Left renal pelvis (tissue), 4 donors: ENCODE measurements at places on chromosomes 4 and X. TPM values are rescaled to one million over a fixed set of nuclear protein-coding genes. Genes with fewer than 3 reads are reported as not detected.
A peak's percentile ranks its signal among the peaks of the same experiment; 100 is the strongest.

DNA sequence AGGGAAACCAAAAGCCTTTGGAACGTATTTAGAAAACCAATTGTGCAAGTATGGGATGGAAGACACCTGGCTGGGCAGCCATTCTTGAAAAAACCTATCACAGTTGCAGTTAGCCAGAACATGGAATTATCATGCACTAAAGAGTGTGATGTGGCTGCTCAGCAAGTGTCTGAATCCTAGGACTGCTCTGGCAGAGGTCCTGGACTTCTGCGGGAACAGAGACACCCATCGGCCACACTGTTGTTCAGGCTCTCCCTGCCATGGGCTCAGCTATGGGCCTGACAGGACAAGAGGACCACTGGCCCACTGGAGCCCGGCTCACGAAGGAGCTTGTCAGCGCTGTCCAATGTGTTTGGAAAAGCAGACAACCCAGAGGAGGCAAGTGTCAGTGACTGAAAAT, 115.7 kb upstream of the GPC4 start:
- no peak for DNase-seq

DNA sequence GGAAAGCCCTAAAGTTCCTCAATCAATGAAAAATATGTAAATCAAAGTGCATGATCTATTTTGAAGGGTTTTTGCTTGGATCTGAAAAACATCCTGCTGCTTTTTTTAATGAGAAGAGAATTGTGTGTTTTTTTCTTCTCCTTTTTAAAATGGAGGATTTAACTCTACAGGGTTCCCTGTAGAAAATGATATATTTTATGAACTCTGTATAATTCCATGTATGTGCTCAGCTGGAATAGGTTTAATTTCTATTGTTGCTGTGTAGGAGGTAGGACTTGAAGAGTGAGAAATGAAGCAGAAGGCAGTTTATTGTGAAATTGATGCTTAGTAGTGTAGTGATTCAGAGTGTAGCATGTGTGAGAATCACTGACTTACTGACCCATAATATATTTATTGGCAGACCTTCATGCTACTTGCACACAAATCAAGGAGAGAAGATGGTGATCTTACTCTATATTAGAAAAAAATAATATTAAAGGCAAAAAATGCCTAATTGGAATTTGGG, 286.8 kb upstream of the FSTL5 start:
- no peak for DNase-seq

Gene HTR2C
- polyA plus RNA-seq, result 0.37 TPM

Gene DUSP21
- polyA plus RNA-seq, result not detected

DNA sequence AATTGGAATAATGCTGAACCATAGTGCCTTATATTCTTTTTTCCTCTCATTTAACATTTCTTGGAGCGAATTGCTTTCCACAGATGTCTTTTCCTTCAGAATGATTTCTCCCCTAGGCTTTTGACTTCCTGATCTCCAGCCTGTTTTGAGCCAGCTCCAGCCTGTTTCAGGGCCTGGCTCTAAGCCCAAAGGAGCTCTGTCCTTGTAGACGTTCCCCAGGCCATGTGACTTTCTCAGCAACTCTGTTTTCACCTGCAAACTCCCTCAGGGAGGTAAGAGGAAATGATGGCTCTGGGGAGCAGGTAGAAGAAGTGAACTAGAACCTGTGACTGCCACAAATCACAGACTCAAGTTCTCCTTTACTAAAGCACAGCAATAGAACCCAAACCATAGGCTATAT, 89.1 kb downstream of the AKAP4 start:
- no peak for DNase-seq

DNA sequence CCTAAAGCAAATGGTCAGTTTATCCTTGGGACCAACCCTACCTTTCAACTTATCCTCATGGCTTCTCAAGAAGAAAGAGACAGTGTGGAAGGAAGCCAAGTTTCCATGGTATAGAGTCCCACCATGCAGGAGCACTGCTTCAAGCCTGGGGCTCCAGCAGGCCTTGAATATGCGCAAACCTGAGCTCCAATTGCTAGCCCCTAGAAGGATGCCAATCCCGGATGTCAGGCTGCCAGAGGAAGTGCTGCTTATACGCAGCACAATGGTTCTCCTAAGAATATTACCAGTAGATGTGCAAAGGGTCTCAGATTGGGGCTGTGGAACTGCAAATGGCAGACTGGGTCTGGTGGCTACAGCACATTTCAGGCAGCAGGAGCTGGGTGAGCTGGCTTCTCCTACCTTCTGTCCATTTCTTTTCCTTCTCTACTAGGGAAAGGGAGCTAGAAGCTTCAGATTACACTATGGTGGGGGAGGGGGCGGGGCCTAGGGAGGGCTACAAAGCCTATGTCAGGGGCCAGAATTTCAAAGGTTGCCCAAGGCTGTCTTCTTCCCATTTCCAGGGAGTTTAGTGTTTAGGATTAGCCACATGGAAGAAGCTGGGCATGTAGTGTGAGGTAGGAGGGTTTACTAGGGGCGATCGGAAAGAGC, 40.7 kb upstream of the CITED1 start:
- no peak for DNase-seq

- no peak for DNase-seq
These were observed 255.1 kb upstream of the VEGFC start for GRCh38 chr4:177047851-177048174.

DNA sequence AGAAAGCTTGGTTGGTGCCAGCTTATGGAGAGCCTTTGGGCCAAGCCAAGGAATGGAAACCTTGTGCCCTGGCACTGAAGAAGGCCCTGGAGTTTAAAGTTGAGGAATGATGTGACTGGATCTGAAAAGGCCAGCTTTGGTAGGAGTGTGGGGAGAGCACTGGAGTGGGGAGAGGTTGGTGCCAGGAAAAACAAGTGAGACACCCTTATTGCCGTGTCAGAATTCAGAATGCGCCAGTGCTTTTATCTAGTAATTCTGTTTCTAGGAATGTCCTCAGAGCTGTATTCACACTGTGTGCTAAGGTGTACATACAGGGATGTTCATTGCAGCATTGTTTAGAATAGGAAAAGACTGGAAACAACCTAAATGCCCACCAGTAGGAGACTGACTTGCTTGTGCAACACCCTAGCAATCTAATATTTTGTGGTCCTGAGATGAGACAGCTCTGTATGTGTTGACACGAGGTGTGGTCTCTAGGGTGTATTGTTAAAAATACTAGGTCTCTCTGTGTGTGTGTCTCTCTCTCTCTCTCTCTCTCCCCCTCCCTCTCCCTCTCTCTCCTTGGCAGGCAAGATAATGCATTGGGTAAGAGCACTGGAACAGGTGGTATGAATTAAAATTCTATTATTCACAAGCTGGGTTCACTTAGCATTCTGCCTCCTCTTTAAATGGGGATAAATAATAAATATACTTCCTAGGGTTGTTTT, 107.8 kb downstream of the GATB start:
- no peak for DNase-seq

Gene FGFR3
- 60.3 TPM for polyA plus RNA-seq

Gene NAA11
- not detected for polyA plus RNA-seq

GRCh38 chr4:138045036-138045435, 197.1 kb downstream of the SLC7A11 start:
- no peak for DNase-seq

Gene RENBP
- 22.3 TPM for polyA plus RNA-seq

GRCh38 chr4:53788011-53788410, 196.7 kb upstream of the LNX1 start:
- DNase-seq, result no peak

DNA sequence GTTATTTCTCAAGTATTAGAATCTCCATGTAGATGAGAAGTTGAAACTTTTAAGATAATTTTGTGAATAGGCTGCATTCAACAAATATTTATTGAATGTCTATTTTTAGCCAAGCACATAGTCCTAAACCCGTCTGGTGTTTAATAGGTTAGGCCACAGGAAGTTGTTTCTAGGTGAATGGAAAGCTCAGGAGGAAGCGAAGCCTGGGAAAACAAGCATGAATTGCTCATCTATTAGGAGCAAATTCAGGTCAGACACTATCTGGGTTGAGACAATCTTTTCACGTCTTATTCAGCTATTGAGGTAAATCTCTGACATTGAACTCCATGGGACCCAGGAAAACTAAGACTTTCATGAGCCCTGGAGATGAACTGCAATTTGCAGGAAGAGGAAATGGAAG, 43.1 kb upstream of the FREM3 start:
- no peak for DNase-seq

DNA sequence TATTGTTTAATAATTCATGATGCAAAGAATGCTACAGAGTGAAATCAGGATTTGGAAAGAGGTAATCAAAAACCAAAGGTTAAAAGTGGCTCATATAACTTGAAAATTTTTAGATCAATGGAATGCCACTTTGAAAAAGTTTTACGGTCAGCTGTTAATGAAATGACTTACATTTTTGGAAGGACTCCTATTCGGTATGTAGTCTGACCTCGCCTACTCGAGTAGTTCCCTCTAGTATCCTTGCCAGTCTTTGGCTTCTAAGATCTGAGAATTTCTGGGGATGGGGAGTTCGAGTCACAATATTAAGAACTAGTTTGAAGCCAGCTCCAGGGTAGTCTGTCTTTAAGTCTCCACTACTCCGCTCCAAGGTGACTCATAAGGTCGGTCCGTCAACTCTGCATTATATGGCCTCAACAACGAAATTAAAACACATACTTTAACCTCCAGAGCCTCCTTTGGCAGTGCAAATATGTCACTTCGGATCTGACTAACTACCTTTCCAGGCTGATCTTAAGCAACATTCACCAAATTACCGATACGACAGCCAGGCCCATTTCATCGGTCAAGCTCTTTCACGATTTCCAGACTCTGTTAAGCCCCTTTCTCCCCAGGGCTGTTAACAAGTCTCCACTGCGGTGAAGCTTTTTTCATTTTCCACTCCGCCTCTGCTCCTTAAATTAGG, 733 bp upstream of the NAA15 start:
- DNase-seq, result peak; percentile 22

GRCh38 chrX:1401611-1402430, 9.9 kb upstream of the SLC25A6 start:
- DNase-seq, result no peak

- no peak for DNase-seq
These were observed 1.8 kb downstream of the MAOB start for GRCh38 chrX:43880425-43880824.

- DNase-seq, result no peak
These were observed 118.9 kb downstream of the RAB28 start for GRCh38 chr4:13365195-13365594.

- DNase-seq, result no peak
These were observed 585.7 kb downstream of the TLL1 start for GRCh38 chr4:166458756-166459155.

GRCh38 chr4:176185051-176185450, 10.3 kb downstream of the SPATA4 start:
- no peak for DNase-seq

Gene ZNF827
- polyA plus RNA-seq, result 13.4 TPM

DNA sequence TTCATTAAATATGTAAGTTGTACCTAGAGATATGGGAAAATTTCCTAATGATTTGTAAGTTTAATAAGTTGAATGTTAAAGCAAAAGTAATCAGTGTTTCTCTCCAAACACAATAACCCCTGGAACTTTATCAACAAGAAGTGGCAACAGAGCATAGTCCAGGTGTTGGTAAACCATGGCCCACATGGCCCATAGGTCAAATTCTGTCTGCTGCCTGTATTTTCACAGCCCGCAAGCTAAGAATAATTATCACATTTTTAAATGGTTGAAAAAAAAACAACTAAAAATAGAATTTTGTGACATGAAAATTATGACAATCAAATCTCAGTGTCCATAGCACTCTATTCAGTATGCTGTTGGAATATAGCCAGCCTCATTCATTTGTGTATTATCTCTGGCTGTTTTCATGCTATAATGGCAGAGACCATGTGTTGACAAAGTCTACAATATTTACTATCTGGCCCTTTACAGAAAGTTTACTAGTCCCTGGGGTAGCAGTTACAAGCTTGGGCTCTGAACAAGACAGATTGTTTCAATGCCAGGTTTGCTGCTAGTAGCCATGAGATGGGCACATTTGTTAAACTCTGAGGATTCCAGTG, 395.8 kb downstream of the GASK1B start:
- DNase-seq, result no peak

Gene HELT
- not detected for polyA plus RNA-seq

Gene SPARCL1
- polyA plus RNA-seq, result 158 TPM

GRCh38 chrX:39904816-39905537, 192.8 kb downstream of the BCOR start:
- no peak for DNase-seq

DNA sequence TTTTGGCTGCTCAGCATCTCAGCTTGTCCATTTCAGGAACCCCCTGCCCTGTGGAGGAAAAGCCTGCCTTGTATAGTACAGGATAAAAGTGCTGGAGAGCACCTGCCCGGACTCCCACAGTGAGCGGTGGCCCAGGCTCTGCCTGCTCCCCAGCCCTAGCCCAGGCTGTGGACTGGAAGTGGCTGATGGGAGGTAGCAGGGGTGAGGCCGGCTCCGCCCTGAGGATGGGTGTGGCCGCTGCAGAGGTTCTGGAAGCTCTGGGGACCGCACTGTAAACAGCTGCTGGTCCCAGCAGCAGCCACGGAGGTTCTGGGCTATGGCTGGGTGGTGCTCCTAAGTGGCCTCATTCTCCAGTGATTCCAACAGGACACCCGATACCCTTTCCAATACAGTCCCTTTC, 56.6 kb upstream of the HELT start:
- no peak for DNase-seq

GRCh38 chr4:123652476-123652875, 255.9 kb downstream of the SPRY1 start:
- no peak for DNase-seq

GRCh38 chr4:1501754-1502500, 95.7 kb upstream of the NKX1-1 start:
- DNase-seq, result no peak

Gene SAGE1
- polyA plus RNA-seq, result not detected

- DNase-seq, result no peak
These were observed 221.3 kb downstream of the ANTXR2 start for GRCh38 chr4:79851625-79852304.

Gene TEX13C
- polyA plus RNA-seq, result not detected

DNA sequence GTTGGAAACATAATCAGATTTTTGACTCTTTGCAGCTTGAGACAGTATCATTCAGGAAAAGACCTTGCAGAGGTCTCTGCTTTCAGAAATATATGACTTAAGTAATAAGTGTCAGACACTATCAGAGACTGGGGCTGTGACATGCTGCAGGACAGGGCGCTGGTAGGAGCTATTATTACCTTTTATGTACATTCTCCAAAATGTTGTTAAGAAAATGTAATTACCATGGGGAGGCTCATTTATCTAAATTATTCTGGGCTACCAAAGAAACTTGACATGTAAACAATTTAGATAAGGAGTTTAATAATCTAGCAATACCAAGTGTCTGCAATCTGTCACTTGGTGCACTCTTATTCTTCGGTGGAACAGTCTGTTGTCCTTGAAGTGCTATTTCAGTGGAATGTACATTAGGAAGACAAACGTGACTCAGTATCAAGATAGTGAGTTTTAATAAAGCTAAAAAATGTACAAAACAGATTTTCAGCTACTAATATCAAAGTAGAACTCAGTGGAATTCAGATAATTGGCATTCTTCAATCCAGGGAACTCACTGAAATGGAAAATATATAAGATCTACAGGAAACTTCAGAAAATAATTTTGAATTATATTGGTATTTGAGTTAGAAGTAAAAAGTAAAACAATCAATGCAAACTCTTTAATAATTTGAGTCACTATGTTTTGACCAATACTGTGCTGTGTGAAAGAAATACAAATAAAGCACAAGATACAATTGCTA, 214.5 kb downstream of the KCNIP4 start:
- DNase-seq, result no peak
